Mesenchymal stem cell (in vitro differentiated cells and primary cell): ENCODE measurements at places on chromosomes 11 and 22.

DNA sequence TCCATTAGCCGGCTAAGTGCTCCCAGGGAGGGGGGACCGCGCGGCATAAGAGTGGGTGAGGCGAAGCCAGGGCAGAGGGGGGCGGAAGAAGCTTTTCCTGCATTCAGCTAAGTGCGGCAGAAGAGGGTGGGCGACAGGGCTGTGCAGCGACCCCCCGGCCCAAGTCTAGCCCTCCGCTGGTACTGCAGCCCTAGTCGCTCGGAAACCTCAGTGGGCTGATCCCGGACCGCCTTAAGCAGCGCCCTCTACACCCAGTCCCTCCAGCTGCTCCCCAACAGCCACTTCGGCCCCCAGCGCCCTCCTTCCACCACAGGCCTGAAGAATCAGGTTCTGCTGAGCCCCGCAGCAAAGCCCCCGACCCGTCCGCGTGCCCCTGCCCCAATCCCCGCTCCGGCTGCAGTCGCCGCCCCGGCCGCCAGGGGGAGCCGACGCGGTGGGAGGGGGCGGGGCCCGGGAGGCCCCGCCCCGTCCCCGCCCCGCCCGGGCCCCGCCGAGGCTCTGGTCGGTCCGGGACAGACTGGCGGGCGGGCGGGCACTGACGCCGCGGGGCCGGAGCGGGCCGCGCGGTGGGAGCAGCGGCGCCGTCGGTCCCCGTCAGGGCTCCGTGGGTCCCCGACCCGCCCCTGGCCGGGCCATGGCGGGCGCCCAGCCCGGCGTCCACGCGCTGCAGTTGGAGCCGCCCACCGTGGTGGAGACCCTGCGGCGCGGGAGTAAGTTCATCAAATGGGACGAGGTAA is at the start of gene PLCB3:
Gene PLCB3, plus strand, starts transcription at position 515 of the 737 bp plus-strand sequence. Its CDS starts 120 bp downstream, at position 635.
- H3K36me3 ChIP-seq = peaks cover 15% of the 10 kb centered on the region
- H3K27ac ChIP-seq = no peak within 1 kb of the TSS
- peaks cover 35% of the 10 kb centered on the region for H3K4me1 ChIP-seq
- H3K4me3 ChIP-seq = peak within 1 kb of the TSS; percentile 85
- no peaks in the 10 kb centered on the region for H3K27me3 ChIP-seq

GRCh38 chr11:37533830-37534229 is 935.8 kb upstream of the RAG2 start:
- H3K4me3 ChIP-seq = no peak overlapping the region
- no peak for DNase-seq
- H3K27me3 ChIP-seq = no peaks in the 10 kb centered on the region
- H3K36me3 ChIP-seq = no peaks in the 10 kb centered on the region

GRCh38 chr11:26557666-26558065 is 14.4 kb downstream of the MUC15 start:
- no peaks in the 10 kb centered on the region for H3K4me1 ChIP-seq
- no peak overlapping the region for H3K4me3 ChIP-seq
- no peak overlapping the region for H3K27ac ChIP-seq
- H3K27me3 ChIP-seq = no peaks in the 10 kb centered on the region

DNA sequence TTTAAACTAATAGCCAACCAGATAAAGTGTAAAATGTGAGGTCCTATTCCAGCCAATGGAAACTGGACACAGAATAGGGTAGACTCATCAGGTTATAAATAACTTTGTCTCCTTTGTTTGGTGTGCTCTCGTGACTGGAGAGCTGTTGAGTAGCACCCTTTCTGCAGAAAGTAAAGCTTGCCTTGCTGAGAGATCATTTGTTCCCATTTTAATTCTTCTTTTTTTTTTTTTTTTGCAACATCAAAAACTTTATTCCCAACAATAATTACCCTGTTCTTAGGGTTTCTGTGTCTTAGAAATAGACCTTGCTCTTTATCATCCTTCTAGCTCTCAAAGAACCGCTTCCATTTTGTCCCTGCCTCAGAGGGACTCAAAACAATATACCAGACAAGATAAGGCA is 220.4 kb downstream of the FAM76B start:
- H3K4me3 ChIP-seq = no peak overlapping the region
- no peak for DNase-seq
- H3K27me3 ChIP-seq = no peaks in the 10 kb centered on the region
- no peak overlapping the region for H3K27ac ChIP-seq
- no peaks in the 10 kb centered on the region for H3K4me1 ChIP-seq

DNA sequence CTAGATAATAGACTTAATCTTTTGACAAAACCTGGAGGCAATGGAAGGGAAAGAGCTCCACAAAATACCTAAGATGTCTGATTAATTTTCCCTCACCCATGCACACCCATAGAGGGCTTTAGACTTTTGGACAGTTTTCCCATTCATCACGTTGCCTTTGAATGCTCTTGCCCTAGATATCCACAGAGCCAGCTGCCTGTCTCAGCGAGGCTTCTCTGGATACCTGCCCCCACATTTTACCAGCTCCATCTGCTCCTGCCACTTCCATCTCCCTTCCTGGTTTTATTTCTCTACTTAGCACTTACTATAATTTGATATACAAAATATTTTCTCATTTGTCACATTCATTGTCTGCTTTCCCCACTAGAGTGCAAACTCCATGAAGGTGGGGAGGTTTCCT is 136.8 kb downstream of the FDX1 start:
- H3K27ac ChIP-seq = no peak overlapping the region
- no peaks in the 10 kb centered on the region for H3K4me1 ChIP-seq
- no peak overlapping the region for H3K4me3 ChIP-seq
- H3K36me3 ChIP-seq = no peaks in the 10 kb centered on the region

GRCh38 chr11:67617243-67617953 is 10.7 kb downstream of the NDUFV1 start:
- H3K4me1 ChIP-seq = peaks cover 2% of the 10 kb centered on the region
- peaks cover 13% of the 10 kb centered on the region for H3K36me3 ChIP-seq
- peaks cover 8% of the 10 kb centered on the region for H3K27me3 ChIP-seq
- no peak overlapping the region for H3K27ac ChIP-seq
- H3K4me3 ChIP-seq = no peak overlapping the region
- DNase-seq = no peak

DNA sequence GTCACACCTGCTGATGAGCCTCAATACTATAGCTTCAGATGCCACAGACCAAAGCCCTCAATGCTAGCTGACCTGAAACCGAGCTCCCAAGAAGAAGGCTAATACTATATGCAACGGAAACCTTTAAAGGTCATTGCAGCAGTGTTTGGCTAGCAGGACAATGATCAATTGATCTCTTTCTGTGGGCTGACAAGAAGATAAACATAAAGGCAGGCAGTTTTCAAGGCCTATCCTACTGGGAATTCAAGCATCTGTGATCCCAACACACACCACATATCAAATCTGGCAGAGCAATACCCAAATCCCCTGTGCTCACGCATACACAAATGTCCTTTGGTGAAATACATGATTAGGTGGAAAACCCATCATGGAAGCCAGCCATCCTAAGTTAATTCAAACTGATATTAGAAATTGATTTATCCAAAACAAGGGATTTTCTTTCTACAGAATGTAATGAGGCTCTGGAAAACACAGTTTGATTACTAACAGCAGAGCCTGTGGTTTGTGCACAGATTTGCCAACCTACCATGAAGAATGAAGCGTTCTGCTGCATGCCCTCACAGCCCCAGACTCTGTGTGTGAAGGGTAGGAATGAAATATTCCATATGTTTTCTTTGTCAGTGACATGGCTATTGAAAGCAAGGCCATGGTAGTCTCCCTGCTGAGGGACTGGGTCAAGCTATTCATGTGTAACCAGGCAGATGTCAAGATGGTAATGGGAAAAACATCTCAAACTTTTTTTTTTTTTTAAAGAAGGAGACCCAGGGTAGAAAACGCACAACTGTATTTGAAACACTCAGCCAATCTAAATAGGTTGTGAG is 12.2 kb downstream of the LGR4 start:
- H3K27ac ChIP-seq = peak overlapping the region; percentile 89
- peak; percentile 37 for DNase-seq
- no peaks in the 10 kb centered on the region for H3K36me3 ChIP-seq
- no peaks in the 10 kb centered on the region for H3K27me3 ChIP-seq

DNA sequence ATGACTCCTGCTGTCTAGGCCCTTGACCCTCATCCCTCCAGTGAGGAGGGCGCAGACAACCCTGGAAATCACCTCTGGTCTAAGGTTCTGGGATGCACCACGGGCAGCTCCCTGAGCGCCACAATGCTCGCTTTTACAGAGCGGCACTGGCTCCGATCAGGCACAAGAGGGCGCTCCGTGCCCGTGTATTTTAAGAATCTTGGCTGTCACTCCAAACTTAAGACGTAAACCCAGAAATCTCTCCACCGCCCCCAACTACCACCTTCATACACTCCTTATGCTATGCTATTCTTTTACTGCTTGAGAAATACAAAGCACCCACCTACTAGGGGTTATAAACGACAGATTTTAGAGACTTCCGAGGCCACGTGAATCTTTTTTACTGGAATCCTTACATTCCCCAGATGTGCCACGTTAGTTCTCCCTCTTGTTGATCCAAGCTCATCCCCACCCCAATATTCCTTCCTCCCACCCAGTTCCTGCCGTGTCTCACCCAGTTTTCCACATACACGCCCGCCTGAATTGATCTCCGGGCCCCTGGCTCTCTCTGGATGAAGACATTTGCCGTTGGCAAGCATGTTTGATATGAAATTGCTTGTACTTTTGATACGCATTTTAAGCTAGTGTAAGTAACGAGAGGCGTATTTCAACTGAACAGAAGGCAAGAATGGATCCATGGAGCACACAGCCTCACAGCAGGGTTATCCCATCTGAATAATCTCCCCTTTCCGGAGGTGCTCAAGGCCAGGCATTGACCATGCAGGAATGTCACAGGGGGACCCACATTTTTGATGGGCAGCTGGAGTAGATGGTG is 453.5 kb downstream of the OPCML start:
- H3K27ac ChIP-seq = no peak overlapping the region
- H3K4me3 ChIP-seq = no peak overlapping the region
- peaks cover 9% of the 10 kb centered on the region for H3K4me1 ChIP-seq
- no peaks in the 10 kb centered on the region for H3K36me3 ChIP-seq

DNA sequence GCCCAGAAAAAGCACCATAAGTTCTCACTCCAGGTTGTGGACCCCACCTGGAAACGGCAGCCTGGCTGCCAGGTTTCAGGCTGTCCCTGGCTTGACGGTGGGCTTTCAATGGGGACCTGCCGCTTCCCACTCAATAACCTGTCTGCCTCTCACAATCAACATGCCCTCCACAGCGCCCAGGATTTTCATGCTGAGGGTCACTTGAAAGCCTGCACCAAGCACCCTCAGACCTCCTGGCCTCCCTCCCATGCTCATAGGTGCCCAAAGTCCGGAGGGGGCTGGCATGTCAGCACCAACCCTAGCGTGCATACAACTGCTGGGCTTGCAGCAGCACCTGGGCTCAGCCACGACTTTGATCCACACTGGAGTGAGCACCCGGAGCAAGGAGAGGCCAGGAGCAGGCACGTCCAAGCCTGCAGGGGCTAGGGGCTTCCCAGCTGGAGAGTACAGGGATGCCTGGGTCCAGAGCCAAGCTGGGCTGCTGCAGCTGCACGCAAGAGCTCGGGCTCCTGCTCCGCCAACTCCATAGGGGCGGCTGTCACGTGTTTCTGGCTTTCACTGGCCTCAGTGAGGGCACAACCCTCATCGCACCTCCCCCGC is 1214.3 kb upstream of the RAG2 start:
- H3K36me3 ChIP-seq = no peaks in the 10 kb centered on the region
- peaks cover 8% of the 10 kb centered on the region for H3K4me1 ChIP-seq
- H3K4me3 ChIP-seq = no peak overlapping the region
- DNase-seq = no peak
- H3K27me3 ChIP-seq = no peaks in the 10 kb centered on the region

DNA sequence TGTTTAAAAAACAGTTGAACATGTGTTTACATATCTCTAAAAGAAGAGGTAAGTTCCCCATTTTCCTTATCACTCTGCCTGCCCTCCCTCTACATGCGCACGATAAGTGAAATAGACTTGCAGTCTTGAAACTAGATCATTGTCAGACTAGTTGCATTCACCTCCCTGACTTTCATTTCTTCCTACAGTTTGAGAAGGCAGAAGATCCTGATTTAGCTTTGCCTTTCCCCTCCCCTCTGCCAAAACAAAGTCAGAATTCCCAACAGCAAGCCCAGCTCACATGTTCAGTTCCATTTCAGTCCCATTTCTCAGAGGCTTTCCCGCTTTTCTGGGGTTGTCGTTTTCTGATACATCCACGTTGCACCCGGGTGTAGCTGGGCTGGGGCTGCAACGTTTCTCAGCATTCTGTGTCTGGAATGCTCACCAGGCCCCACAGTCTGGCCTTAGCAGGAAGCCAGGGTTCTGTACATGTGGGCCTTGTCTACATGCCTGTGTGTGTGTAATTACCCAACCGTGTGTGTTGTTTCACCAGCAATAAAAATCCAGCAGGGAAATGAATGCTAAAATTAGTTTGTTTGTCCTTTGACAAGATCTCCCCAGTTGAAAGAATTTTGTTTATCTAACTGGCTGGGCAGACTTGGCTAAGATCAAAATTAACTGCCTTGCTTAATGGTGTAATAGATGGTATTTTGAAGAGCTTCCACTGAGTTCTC is 179.2 kb downstream of the DBX1 start:
- no peaks in the 10 kb centered on the region for H3K27me3 ChIP-seq
- DNase-seq = peak; percentile 91
- H3K4me3 ChIP-seq = no peak overlapping the region

DNA sequence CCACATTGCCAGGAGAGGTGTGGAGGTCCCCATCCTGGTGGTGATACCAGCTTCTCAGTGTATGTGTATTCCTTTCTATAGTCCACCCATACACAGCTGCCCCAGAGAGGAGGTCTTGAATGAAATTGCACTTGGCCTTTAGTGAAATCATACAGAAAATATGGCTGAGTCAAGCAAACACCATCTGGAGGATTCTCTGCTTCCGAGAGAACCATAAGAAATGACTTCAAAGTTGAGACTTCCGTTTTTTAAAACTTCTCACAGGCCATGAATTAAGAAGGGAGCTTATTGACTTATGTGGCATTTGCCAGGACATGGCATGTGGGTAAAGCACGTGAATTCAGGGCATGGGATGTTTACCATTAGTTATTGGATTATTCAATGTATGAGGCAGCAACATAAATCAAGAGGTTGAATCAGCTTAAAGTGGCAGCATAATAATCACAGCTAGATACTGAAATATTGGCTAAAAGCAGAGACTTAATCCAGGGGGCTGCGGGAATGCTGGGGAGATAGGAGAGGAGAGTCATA is 119.1 kb upstream of the MTNR1B start:
- H3K36me3 ChIP-seq = peaks cover 2% of the 10 kb centered on the region
- no peak overlapping the region for H3K27ac ChIP-seq
- DNase-seq = no peak
- H3K27me3 ChIP-seq = no peaks in the 10 kb centered on the region
- no peak overlapping the region for H3K4me3 ChIP-seq
- H3K4me1 ChIP-seq = peaks cover 5% of the 10 kb centered on the region

GRCh38 chr11:65478388-65479183 is 20.3 kb upstream of the MALAT1 start:
- H3K4me1 ChIP-seq = peaks cover 19% of the 10 kb centered on the region
- H3K36me3 ChIP-seq = no peaks in the 10 kb centered on the region
- no peaks in the 10 kb centered on the region for H3K27me3 ChIP-seq
- peak overlapping the region; percentile 70 for H3K4me3 ChIP-seq
- H3K27ac ChIP-seq = peak overlapping the region; percentile 58
- DNase-seq = no peak

GRCh38 chr22:47120399-47120798 is 357.9 kb downstream of the TBC1D22A start:
- peaks cover 6% of the 10 kb centered on the region for H3K4me1 ChIP-seq
- H3K36me3 ChIP-seq = peaks cover 20% of the 10 kb centered on the region
- no peak for DNase-seq

GRCh38 chr11:60763692-60764369 is 7.2 kb downstream of the MS4A15 start:
- no peak overlapping the region for H3K27ac ChIP-seq
- no peaks in the 10 kb centered on the region for H3K36me3 ChIP-seq

GRCh38 chr11:33970984-33971466 is 79.1 kb upstream of the LMO2 start:
- no peak overlapping the region for H3K4me3 ChIP-seq
- no peaks in the 10 kb centered on the region for H3K36me3 ChIP-seq
- DNase-seq = peak; percentile 61
- no peaks in the 10 kb centered on the region for H3K4me1 ChIP-seq
- H3K27me3 ChIP-seq = peaks cover 41% of the 10 kb centered on the region
